ENCODE measurements at places on chromosomes 7 and 10.

DNA sequence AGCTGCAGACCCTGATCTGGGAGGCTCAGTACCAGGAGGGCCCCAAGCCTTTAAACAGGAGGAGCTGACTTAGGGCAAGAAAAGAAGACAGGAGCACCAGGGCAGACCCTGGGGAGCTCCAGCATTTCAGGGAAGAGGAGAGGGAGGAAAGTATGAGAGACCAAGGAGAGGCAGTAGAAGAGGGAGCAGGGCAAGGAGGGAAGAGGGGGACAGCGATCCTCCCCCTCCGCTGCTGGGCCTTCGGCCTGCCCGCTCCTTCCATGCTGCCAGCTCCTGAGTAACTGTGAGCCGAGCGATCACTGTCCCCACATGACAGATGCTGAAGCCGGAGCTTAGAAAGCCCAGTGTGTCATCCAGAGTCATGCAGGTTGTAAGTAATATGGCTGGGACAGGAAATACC is 65.9 kb downstream of the ALOX5 start:
- DNase-seq: no peak

DNA sequence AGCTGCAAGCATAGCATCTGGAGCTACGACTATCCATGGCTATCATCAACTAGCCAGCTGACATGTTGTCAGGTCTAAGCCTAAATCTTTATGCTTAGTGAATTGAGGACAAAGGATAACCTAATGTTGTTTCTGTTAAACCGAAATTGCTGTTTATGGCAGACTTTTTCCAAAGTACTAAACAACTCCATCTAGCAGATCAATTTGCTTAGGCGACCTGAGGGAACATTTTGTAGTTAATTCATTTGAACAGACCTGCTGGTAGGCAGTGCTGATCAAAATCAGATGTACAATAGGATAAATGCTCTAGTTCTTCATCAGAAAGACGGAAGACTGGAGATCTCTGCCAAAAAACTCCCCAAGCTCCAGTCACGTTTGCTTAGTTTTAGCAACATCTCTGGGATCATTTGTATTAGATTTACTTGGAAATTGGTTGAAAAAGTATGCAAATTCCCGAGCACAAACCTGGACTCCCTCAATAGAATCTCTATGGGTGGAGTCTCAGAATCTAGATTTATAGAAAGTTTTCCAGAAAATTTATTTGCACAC is 301.6 kb upstream of the NRP1 start:
- DNase-seq: no peak

- DNase-seq: no peak
Measured at GRCh38 chr7:91940171-91940570, 491 bp upstream of the AKAP9 start.

- no peak for DNase-seq
Measured at GRCh38 chr10:109862041-109862440, 61.3 kb downstream of the XPNPEP1 start.

- DNase-seq: no peak
Measured at GRCh38 chr10:103690281-103690680, 165.1 kb downstream of the SH3PXD2A start.

- DNase-seq: no peak
Measured at GRCh38 chr10:30675791-30676718, 46.5 kb upstream of the LYZL2 start.

GRCh38 chr10:15863733-15864132 is 3.4 kb upstream of the MINDY3 start:
- DNase-seq: no peak

GRCh38 chr7:102432442-102433218 is 745 bp upstream of the ORAI2 start:
- no peak for DNase-seq

DNA sequence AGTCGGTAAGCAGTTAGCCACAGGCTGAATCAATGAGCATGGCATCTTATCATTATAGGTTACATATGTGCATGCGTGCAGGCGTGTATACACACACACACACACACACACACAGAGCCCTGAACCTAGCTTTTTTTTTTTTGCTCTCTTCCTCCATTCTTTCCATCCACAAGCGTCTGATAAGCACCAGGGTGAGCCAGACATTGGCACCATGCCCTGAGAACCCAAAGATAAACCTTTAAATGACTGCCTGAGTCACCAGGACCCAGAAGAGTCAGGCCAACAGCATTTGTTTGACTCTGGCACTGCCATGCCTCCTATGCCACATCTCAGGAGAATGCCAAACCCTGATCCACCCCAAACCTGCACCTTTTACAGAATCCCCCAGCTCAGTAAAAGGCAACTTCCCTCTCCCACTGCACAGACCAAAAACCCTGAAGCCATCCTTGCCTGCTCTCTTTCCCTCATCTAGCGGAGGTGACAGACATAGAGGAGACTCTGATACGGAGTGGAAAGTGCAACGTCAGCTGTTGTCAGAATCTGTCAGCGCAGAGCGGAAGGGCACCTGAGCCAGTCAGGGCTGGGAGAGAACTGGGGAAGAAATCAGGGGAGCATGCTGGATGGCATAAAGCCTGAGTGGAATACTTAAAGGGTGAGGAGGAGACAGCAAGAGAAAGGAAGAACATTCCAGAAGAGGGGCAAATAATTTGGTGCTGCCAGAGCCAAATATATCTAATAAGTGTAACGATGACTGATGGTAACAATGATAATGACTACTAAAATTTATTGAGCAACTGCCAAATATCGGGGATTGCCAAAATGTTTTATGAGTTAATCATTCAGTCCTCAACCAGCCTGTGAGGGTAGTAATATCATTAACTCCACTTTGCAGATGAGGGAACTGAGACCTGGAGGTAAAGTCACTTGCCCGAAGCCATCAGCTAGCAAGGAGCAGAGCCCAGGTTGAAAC is 3.2 kb downstream of the PARP12 start:
- peak; percentile 4 for DNase-seq

DNA sequence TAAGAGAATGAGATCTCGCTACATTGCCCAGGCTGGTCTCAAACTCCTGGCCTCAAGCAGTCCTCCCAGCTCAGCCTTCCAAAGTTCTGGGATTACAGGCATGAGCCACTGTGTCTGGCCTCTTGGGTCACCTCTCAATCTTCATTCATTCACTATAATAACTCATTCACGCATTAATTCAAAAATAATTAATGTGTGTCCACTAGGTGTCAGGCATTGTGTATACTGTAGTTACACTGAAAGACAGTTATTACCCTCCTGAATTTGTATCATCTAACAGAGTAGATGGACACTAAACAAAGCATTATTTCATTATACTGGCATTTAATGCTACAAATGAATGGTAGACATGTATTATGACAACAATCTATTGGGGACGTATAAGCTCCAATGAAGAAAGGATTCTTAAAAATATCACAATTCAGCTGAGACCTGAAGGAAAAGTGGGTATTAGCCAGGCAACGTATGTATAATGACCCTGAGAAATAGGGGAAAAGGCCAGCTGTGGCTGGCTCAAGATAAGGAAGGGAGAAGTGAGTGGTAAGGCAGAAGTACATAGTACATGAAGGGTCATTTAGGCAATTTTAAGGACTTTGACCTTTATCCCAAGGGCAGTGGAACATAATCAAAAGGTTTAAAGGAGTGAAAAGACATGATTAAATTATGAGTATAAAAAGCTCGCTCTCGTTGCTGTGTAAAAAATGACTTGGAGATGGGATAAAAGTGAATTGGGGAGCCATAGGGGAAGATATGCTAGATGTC is 150.7 kb downstream of the BTAF1 start:
- no peak for DNase-seq

DNA sequence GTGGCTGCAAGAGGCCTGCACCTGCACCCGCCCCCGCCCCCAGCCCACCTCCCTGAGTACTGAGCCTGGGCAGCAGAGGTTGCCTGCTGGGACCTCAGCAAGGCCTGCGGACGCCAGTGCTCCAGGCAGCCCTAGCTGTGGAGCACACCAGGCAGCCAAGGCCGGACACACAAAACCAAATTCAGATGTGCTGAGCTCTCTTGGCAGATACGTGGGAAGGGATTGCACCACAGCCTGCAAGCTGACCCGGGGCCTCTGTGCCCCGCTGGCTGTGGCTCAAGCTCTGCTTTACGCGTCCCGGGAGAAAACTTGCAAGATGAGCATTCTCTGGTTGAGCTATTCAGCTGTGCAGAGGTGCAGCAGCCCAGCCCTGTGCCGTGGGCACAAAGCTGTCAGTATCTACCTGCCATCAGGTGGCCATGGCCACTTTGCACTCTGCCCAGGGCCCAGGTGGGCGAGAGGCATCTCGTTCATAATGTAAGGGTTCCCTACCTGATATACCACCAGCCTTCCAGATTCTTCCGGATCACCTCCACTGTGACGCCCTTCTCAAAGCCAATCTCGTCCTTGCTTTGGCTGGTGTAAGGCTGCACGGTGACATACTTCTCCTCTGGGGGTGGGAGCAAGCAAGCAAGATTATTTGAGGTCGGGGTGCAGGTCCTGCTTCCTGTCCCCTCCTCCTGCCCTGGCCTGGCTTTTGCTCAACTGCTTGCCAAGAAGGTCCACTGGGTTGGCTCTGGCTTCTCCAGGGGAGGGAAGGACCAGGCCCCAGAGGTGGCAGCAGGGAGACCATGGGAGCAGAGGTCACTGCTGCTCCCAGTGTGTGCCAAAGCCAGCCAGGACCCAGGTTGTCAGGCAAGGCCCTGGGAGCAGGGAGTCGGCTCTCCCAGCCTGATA is 123.4 kb downstream of the NEURL1 start:
- no peak for DNase-seq

- no peak for DNase-seq
Measured at GRCh38 chr10:34996843-34997242, 93.3 kb downstream of the CUL2 start.

- DNase-seq: no peak
Measured at GRCh38 chr7:114356133-114356532, 58.5 kb upstream of the FOXP2 start.

GRCh38 chr7:129952086-129952652 is 591 bp downstream of the UBE2H start:
- DNase-seq: no peak

- no peak for DNase-seq
Measured at GRCh38 chr7:82255706-82256105, 187.9 kb downstream of the CACNA2D1 start.

- DNase-seq: no peak
Measured at GRCh38 chr10:35723059-35723458, 81.0 kb upstream of the FZD8 start.

GRCh38 chr7:129263168-129263567 is 38.3 kb downstream of the AHCYL2 start:
- DNase-seq: no peak

DNA sequence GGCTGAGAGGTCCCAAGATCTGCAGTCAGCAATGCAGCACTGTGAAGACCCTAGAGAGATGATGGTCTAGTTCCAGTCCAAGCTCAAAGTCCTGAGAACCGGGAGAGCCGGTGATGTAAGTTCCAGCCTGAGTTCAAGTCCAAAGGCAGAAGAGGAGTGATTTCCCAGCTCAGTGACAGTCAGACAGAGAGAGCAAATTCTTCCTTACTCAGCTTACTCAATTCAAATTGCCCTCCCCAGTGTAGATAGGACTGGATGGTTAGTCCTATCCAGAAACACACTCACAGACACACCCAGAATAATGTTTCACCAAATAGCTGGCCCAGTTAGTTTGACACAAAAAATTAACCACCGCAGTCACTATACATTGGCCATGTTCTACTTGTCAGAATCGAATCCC is 185.5 kb upstream of the MYO3A start:
- no peak for DNase-seq

DNA sequence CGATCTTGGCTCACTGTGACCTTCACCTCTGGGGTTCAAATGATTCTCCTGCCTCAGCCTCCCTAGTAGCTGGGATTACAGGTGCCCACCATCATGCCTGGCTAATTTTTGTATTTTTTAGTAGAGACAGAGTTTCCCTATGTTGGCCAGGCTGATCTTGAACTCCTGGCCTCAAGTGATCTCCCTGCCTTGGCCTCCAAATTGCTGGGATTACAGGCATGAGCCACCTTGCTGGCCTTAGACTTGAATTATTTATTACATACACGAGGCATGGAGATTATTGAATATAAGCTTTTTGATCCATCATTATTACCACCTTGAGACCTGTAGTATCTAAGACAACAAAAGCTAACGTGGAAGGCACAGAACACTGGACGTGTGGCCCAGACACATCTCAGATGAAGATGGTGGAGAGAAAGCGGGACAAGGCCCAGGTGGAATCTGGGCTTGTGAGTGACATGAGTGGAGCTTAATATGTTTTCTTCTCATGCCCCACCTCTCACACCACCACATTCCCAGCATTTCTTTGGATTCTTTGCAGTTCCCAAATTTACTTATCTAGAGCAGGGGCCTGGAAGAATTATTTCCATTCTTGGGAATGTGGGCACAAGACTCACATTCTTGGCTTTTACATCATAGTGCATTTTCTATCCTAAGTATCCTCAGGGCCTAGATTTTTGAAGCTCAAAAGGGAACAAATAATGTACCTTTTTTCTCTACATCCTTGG is 76.6 kb downstream of the SUGCT start:
- no peak for DNase-seq

- no peak for DNase-seq
Measured at GRCh38 chr7:91847876-91848588, 32.5 kb downstream of the MTERF1 start.

DNA sequence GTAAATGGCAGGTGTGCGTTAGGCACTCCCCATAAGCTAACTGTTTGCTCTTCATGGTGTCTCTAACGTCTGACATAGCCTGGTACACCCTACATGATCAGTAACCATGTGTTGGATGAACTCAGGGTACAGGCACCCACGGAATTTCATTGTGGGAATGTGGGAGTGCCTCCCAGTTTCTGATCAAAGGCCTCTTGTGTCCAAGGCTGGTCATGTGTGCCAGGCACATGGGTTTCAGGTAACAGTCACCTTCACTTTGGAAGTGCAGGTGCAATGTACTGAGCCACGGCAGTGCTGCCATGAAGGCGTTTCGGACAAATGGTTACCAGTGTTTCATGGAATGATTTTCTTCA is 298.3 kb downstream of the DNAJB6 start:
- no peak for DNase-seq

DNA sequence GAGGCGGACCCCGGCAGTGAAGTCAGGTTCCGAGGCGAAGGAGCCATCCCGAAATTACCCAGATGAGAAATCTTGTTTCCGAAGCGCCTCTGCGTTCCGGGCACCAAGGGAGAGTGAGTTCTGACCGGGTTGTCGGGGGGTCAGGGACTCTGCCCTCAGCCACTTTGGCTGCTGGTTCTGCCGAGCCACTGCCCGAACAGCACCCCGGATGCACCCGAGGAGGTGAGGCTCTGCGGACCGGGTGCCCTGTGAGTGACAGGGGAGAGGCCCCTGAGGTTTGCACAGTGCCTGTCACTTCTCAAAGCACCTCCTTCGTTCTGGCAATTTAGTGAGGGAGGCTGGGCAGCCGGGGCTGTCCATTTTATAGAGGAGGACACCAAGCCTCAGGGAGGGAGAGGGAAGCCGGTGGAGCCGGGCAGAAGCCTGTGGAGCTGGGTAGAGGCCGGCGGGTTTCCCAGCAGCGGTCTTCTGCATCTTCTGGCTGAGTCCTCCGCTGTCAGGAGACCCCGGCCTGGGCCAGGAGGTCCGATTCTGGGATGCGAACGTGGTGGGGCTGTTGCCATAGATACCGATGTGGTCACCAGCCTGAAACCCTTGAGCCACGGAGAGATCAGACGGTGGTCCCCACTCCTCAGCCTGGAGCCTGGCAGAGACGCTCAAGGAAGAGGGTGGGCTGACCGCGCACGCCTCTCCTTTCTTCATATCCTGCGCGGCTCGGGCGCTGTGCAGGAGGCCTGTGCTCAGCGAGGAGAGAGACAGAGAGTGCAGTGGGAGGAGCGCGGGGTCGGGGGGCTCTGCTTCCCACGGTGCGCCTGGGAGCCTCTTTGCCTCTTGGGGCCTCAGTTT is 18.9 kb upstream of the SHH start:
- no peak for DNase-seq
